ENCODE measurements at places on chromosomes 12 and 14. TPM values are rescaled to one million over a fixed set of nuclear protein-coding genes. Genes with fewer than 3 reads are reported as not detected.

GRCh38 chr14:95471476-95471875 lies 45.0 kb downstream of the SYNE3 start:
- no peak for DNase-seq

- DNase-seq: no peak
Observed at GRCh38 chr14:72883961-72884360, 9.9 kb downstream of the DPF3 start.

DNA sequence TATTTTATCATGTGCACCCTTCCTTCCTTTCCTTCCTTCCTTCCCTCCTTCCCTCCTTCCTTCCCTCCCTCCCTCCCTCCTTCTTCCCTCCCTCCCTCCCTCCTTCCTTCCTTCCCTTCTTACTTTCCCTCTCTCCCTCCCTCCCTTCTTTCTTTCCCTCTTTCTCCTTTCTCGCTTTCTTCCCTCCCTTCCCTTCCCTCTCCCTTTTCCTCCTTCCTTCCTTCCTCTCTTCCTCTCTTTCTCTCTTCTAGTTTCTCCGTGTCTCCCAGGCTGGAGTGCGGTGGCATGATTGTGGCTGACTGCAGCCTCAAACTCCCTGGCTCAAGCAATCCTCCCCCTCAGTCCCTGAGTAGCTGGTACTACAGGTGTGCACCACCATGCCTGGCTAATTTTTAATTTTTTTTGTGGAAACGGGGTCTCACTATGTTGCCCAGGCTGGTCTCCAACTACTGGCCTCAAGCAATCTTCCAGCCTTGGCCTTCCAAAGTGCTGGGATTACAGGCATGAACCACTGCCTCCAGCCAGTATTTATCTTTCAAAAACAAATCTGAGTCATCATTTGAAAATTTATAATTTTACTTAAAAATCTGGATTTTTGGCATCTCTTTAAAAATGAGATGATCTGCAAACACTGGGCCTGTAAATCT lies 7.8 kb downstream of the C1RL start:
- no peak for DNase-seq

GRCh38 chr12:31772685-31773222 lies 43.9 kb upstream of the AMN1 start:
- DNase-seq: no peak

Gene OAS1
- 19.8 TPM for total RNA-seq

DNA sequence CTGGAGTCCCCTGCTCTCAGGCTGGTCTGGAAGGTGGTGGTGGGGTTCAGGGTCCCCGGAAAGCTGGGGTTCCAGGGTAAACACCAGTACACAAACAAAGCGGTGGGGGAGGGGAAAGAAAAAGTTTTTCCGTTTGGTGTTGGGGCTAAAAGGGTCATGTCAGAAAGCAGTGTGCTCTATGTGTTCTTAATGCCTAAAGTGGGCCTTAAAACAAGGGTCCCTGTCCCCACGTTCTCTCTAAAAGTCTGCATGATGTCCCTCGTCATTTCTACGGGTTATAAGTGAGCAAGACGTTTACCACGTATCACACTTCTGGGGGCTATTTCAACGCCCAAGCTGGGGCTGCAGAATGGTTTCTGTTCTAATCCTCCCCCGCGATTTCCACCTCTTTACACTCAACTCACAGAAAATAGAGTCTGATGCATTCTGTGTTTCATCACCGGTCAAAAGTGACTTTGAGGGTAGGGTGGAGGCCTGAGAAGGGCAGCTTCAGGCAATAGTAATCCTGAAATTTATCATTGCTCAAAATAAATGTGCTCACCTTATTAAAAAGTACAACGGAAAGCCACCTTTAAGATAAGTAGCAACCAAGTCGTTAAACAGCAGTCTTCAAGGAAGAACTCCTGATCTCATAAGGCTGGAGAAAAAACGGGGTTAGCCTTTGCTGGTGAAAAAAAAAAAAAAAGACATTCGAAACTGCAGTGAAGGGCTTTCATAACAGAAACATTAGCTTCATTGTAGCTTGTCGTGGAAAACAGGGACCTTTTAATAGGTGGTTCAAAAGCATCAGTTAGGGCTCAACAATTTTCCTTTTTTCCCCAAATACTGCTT lies 63.9 kb upstream of the PTGR2 start:
- no peak for DNase-seq

DNA sequence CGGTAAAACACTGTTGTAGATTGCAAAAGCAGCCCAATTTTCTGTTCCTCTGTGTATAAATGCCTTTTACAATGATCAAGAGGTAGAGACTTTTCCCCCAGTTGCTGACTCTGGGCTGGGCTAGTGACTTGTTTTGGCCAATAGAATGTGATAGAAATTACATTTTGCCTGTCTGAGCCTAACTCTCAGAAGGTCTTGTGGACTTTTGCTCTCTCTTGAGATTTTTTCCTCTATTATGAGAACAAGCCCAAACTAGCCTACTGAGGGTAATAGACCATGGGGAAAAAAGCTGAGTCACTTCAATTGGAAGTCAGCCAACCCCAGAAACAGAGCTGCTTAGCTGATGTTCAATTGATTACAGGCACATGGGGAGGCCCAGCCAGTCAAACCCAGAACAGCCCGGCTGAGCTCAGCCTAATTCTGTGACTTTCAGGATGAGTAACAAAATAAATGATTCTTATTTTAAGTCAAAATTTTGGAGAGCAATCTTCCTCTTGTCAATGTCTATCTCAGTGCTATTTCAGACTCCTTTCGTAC lies 61.4 kb downstream of the MYF5 start:
- DNase-seq: peak; percentile 32

DNA sequence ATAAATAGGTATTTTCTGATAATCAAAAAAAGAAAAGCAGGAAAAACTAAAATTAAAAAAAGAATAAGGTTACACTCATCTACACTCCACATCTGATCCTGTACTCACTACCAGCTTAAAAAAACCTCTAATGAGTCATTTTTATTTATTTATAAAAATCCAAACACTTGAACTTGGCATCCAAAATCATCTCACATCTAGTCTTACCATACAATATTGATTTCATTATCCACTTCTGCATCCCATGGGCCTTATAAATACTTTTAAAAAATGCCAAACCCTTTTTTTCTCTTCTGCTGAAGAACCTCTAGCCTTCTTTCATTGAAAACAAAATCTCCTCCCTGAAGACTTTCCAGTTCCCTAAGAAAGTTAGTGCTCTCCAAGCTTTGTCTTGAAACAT lies 109.7 kb downstream of the TMTC3 start:
- no peak for DNase-seq

GRCh38 chr12:102633981-102634605 lies 153.7 kb upstream of the IGF1 start:
- DNase-seq: no peak

- no peak for DNase-seq
Observed at GRCh38 chr14:92768795-92769194, 20.4 kb upstream of the LGMN start.

GRCh38 chr14:100539003-100539660 lies 48.1 kb downstream of the BEGAIN start:
- peak; percentile 16 for DNase-seq

DNA sequence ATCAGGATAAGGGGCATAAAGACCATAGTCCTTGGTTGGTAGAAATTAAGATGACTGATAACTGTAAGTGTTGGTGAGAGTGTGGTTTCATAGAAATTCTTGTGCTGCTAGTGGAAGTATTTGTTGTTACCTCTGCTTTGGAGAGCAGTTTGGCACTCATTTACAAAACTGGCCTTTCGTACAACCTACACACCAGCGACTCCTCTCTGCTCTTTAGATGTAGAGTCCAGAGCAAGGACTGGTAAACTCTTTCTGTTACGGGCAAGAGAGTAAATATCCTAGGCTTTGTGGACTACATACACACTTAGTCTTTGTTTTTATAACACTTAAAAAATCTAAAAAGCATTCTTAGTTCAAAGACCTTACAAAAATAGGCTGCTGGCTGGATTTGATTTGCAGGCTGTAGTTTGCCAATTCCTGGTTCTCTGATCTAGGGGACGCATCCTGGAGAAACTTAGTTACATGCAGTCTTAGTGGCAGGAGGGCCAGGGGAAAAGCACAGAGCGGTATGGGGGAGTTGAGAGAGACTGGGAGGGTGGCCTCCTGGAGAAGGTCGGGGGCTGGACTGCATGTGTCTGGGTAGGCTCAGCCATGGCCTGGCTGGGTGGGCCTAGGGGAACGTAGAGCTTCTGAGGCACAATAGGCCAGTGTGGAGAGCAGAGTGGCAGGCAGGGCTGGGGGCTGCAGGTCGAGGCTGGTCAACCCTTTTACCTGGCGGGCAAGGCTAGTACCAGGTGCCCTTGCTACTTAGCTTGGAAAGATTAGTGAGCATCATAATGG lies 55.3 kb upstream of the AMN start:
- no peak for DNase-seq

DNA sequence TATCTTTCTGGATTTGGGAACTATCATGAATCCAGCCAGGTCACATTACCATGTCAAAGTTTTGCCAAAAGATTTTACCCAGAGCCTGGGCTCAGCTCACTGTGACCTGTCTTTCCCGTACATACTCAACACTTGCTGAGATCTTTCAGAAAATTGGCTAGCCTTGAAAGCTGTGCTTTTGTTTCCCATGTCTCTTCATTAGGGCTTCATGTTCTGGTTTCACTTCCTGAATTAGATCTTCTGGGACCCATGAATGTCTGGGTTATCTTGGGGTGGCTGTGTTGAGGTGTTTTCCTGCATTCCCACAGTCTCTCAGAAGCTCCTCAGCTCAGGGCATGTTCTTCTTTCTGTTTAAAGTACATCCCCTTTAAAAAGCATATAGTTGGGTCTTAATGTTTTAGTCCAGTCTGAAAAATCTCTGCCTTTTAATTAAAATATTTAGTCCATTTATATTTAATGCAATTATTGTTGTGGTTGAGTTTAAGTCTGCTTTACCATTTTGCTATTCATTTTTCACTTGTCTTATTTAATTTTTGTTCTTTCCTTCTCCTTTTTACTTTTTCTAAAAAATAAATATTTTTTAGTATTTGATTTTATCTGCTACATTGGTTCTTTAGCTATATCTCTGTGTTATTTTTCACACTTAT lies 242.7 kb downstream of the VRK1 start:
- no peak for DNase-seq

- no peak for DNase-seq
Observed at GRCh38 chr12:100927826-100928225, 133.2 kb downstream of the ANO4 start.

DNA sequence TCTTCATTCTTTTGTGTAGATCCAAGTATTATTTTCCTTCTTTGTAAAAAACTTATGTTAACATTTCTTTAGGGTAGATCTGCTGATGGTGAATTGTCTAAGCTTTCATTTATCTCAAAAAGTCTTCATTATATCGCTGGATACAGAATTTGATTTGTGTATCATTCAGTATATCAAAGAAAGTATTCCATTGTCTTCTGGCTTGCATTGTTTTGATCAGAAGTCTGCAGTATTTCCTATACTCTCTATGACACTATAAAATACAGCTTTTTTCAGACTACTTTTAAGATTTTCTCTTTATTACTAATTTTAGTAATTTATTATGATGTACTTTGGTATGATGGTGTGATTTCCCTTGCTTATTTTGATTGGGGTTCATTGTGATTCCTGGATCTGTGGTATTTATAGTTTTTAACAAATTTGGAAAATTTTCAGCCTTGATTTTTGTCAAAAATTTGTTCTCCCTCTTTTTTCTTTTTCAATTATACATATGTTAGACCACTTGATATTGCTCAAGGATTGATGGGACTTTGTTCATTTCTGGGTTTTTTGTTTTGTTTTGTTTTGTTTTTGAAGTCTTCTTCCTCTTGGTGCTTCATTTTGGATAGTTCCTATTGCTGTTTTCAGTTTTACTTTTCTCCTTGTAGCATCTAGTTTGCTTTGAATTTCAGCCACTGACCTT lies 176.5 kb downstream of the ZFP36L1 start:
- DNase-seq: no peak

- no peak for DNase-seq
Observed at GRCh38 chr12:131389054-131390013, 321.6 kb upstream of the SFSWAP start.

GRCh38 chr14:105313381-105314286 lies 914 bp upstream of the PACS2 start:
- peak; percentile 48 for DNase-seq

Gene SART3
- total RNA-seq: 16.2 TPM
